ENCODE measurements at places on chromosomes 1 and 21.
A peak's percentile ranks its signal among the peaks of the same experiment; 100 is the strongest.

GRCh38 chr1:169814265-169814664 is 19.6 kb upstream of the METTL18 start:
- no peak for DNase-seq

- DNase-seq = peak; percentile 52
Observed at GRCh38 chr1:6260961-6261614, at the start of gene GPR153. Gene GPR153 (minus strand): TSS chr1:6261098. CDS start chr1:6254905, 6,193 bp downstream.

DNA sequence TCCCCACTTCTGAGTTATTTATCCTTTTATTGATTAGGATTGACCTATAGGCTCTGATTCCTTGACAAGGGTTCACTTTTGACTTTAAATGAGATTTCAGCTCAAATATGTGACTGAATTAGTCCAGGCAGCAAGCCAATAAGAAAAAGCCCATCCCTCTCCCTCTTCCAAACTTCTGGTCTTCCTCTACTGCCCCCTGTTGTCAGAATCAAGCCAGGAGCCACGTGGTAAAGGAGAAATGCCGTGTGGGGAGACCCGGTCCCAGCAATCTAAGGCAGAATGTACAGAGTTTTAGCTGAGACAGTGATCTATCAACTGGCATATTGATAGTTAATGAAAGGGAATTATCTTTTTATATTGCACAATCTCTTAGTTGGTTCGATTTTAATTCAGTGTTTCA is 5.2 kb downstream of the ADAMTS5 start:
- DNase-seq = peak; percentile 40

DNA sequence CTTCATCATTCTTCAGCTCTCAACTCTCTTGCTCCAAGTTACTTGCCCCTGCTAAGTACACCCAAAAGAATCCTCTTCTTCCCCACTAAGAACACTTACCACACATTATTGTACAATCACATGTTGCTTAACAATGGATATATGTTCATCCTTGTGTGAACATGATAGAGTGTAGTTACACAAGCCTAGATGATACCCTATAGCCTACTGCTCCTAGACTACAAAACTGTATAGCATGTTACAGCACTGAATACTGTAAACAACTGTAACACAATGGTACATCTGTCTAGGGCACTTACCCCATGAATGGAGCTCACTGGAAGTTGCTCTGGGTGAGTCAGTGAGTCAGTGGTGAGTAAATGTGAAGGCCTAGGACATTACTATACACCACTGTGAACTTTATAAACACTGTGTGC is 77.4 kb downstream of the RERE start:
- DNase-seq = no peak

DNA sequence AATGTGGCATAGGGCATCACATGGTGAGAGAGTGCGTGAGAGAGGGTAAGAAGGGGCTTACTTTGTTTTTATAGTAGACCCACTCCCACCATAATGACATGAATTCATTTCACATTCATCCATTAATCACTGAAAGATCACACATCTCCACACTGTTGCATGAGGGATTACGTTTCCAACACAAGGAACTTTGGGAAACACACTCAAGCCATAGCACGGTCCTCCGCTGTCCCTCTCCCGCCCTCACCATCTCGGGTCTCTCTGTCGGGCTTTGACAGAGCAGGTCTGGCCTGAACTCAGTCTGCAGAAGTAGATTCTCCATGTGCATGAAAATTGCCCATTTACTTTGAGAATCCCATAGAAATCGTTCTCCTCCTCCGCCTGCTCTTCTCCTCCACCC is 312.2 kb downstream of the MATN1 start:
- peak; percentile 0 for DNase-seq

- DNase-seq = peak; percentile 52
Observed at GRCh38 chr1:156346636-156347035, 8.3 kb downstream of the TSACC start.

- DNase-seq = no peak
Observed at GRCh38 chr1:113456967-113457366, 66.7 kb downstream of the MAGI3 start.

- DNase-seq = no peak
Observed at GRCh38 chr1:7178741-7179140, 393.5 kb downstream of the CAMTA1 start.

DNA sequence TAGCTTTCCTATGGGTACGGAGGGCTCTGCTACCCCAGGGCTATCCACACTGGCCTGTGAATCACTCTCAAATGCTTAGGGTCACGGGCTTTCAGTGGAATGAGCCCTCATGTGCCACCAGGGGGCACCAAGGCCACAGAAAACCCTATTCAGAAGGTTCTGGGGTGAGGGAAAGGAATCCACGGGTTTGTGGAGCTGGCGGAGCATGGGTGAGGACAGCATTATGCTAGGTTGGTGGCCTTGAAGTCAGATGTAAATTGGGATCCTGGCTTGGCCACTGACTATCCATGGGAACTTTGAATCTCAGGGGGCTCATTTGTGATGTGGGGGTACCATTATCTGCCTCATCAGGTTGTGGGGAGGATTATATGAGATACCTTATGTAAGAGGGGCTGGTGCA is 5.1 kb upstream of the LAMTOR5 start:
- DNase-seq = peak; percentile 92

DNA sequence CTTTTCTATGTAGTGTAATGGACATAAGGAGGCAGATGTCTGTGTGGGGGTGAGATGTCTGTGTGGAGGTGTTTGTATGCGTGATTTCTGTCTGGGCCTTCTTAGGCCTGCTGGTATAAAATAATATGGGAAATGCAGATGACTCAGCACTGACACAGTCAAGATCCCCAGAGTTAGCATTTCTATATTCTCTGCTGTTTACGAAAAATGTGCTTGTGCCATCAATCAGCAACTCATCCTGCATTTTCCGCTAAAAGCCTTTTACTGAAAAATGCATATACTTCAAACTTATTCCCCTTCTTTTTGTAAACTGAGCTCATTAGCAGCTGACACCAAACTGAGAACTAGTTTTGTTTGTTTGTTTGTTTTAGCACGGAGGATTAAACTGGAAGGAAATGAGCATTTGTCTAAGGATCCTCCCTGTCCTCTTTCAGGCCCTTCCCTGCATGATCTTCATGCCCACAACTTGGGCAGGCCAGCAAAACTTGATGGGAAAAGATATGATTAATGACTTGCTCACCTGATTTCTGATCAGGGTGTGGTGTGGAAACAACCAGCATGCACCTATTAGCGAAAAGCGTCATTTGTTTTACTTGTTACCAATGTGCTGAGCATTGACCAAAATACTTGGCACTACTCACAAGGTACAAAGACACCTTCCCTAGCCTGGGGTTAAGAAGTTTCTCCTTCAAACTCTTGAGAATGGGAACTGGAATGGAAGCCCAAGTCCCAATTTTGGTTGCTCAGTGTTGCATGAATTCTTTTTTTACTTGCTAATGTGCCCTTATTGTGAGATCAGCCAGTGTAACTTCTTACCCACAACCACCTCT is 77.4 kb downstream of the NDUFS5 start:
- no peak for DNase-seq

GRCh38 chr1:236472850-236473788 is 50.7 kb upstream of the LGALS8 start:
- no peak for DNase-seq

- no peak for DNase-seq
Observed at GRCh38 chr1:180652792-180653191, 21.0 kb downstream of the XPR1 start.

GRCh38 chr1:237249120-237249519 is 207.1 kb downstream of the RYR2 start:
- no peak for DNase-seq

DNA sequence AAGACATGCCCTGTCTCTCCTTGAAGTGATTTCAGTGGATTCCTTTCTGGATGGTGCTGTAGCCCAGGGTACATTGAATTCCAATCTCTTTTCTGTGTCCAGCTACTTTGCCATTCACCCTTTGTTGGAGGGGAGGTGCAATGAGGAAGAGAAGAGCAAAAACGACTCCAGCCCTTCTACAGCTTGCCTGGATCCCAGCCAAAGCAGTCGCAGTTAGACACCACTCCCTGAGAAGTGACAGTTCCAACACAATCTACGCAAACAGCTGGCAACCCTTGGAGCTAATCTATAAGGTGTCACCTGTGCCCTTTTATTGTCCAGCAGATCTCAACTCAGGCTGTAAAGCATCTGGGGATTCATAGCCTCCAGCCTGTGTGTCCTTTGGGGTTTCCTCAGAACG is 4.6 kb downstream of the CD244 start:
- DNase-seq = no peak

All from ELF-1 (cell line).